ENCODE measurements at places on chromosomes 4 and X.

- no peak for DNase-seq
Measured at GRCh38 chrX:112866175-112866574, 25.5 kb upstream of the AMOT start.

GRCh38 chr4:109179061-109179460, 123.4 kb downstream of the COL25A1 start:
- DNase-seq, result no peak

DNA sequence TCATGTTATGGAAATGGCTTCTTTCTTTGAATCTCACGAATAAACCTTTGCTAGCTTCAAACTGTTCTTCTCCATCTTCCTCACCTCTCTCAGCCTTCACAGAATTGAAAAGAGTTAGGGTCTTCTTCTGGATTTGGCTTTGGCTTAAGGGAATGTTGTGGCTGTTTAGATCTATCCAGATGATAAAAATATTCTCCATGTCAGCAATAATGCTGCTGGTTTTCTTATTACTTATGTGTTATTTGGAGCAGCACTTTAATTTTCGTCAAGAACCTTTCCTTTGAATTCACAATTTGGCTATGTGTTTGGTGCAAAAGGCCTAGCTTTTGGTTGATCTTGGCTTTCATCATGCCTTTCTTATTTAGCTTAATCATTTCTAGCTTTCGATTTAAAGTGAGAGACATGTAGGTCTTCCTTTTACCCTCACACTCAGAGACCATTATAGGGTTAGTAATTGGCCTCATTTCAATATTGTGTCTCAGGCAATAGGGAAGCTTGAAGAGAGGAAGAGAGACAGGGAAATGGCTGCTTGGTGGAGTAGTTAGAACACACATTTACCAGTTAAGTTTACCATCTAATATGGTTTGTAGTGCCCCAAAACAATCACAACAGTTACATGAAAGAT, 5.1 kb upstream of the ADAM29 start:
- no peak for DNase-seq

- no peak for DNase-seq
Measured at GRCh38 chr4:14906805-14907204, 95.5 kb upstream of the CPEB2 start.

DNA sequence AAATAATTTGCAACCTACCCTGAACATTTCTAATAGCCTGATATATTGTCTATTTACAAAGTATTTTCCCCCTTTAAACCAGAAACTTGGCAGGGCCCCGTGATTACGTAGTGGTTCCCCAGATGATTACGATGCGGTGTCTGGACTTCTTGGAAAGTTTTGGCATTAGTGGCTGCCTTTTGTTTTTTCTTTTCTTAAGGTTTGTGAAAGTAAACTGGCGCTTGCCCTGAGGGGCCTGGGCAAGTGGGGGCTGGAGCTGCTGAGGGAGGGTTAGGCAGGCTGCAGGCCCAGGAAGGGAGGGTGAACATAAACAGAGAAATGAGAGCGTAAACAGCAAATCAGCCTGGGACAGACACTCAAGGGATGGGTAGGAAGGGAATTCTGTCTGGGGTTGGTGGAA, 123.6 kb upstream of the MSX1 start:
- DNase-seq, result no peak

GRCh38 chr4:8547108-8547911, 32.9 kb upstream of the GPR78 start:
- DNase-seq, result no peak

DNA sequence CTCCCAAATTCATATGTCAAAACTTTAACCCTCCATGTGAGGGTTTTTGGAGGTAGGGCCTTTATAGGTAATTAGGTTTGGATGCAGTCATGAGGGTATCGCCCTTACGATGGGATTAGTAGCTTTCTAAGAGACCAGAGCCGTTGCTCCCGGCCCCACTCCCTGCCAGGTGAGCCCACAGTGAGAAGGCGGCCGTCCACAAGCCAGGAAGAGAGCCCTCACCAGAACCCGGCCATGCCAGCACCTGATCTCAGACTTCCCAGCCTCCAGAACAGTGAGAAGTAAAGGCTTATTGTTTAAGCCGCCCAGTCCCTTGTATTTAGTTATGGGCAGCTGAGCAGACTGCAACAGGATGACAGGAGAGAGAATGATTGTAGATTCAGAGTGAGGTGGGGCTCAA, 40.8 kb downstream of the DCTD start:
- no peak for DNase-seq

DNA sequence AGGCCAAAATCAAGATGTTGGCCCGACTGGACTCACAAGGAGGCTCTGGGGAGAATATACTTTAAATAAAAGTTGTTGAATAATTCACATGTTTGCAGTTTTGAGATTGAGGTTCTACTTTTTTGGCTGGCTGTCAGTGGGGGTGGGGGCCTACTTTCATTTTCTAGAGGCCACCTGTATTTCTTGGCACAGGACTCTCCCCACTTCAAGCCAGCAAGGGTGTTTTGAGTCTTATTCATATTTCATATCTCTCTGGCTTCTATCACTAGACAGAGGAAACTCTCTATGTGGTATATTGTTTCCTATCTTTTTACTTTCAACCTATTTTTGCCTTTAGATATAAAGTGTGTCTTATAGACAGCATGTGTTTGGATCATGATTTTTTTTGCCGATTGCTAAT, 266.4 kb downstream of the PRR32 start:
- DNase-seq, result no peak

GRCh38 chrX:40736170-40736505, 796 bp upstream of the MED14 start:
- DNase-seq, result no peak

DNA sequence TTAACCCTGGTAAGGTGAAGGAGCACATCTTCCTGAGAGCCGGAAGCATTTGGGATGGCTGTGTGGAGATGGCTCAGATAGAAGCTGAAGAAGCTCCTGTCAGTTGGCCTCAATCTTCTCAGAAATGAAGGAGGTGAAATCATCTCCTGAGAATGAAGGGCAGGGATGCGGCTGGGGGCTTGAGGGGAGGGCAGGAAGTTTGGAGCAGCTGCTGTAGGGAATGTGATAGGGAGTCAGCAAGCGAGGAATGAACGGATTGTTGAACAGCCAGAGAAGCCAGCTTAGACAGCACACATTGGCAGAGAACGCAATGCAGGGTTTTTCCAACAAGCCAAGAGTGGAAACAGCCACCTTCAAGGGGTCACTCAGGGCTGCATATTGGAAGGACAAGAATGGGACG, 10.0 kb downstream of the KCNE5 start:
- DNase-seq, result no peak

GRCh38 chrX:8274170-8274569, 103.1 kb upstream of the VCX2 start:
- no peak for DNase-seq

- no peak for DNase-seq
Measured at GRCh38 chr4:176837169-176837895, 44.6 kb upstream of the VEGFC start.

GRCh38 chrX:143121477-143121876, 95.7 kb downstream of the SPANXN4 start:
- DNase-seq, result no peak

DNA sequence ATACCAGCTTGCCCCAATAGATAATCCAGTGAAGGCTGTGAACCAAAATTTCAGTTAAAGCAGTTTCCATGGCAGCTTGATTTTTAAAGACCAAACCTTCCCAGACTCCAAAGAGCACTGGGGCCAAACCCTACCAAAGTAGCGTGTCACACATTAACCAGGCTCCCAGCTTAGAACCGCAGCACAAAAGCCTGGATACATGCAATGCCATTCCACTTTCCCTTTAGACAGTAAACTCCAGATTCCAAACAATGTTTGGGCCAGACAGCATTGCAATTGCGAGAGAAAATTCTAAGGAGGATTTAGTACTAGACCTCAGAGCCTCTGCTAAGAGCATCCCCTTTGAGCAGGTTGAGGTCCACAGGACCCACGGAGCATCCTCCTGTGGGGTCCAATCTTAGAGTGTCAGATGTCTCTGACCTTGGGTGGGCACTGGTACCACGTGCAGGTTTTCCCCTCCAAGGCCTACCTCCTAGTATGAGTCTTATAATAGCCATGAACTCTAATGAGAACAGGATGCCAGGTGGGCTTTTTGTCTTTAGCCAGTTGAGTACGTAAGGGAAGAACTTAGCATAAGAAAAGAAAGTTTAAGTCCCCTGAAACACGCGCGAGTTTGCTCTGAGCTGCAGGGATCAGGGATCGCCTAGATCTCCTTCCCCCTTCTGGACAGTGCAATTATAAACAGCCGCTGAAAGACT, 38.8 kb downstream of the MGARP start:
- DNase-seq, result no peak

GRCh38 chrX:69305333-69306062, 140.2 kb upstream of the PJA1 start:
- no peak for DNase-seq

GRCh38 chr4:151324752-151325110, 674 bp downstream of the SH3D19 start:
- DNase-seq, result peak; percentile 72

DNA sequence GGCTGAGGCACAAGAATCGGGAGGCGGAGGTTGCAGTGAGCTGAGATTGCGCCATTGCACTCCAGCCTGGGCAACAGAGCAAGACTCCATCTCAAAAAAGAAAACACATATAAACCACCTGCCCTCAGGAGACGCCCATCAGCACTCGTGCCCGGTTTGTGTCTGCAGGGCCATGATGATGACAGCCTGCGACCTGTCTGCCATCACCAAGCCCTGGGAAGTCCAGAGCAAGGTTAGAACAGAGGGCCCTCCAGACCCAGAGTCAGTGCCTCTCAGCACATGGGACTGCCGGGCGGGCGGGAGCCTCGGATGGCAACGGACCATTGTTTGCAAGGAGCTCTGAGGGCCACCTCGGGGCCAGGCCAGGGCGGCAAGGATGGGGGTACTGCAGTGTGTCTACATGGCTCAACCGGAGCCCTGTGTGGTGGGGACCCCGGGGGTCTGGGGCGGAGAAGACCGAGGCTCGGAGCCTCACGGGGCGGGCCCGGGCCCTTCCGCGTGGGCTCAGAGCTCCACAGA, 9.3 kb downstream of the ATP5ME start:
- no peak for DNase-seq

- no peak for DNase-seq
Measured at GRCh38 chrX:110257889-110258288, 60.0 kb downstream of the AMMECR1 start.

- no peak for DNase-seq
Measured at GRCh38 chr4:37014584-37014983, 230.0 kb upstream of the NWD2 start.

DNA sequence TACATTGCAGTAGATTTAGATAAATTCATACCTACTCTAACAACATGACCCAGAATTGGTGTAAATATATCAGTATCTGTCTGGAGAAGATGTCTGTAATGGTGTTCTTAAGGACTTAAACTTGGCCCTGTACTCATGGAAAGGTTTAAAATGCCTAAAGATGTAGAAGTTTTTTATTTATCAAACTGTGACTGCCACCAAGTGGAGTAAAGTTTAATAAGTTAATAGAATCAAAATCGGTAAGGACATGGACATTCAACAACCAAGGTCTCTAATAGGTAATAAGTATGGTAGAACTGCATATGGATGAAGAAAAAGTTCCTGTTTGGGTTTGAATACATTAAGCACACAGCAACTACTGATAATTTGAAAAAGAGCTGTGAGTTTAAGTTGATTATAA, 474.0 kb upstream of the NDST3 start:
- DNase-seq, result no peak

DNA sequence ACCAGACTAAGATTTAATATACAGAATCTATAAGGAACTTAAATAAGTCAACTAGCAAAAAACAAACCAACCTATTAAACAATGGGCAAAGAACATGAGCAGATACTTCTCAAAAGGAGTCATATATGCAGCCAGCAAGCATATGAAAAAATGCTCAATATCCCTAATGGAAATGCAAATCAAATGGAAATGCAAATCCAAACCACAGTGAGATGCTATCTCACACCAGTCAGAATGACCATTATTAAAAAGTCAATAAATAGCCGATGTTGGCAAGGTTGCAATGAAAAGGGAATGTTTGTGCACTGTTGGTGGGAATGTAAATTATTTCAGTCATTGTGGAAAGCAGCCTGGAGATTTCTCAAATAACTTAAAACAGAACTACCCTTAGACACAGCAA, 97.0 kb upstream of the SLC6A14 start:
- no peak for DNase-seq

- no peak for DNase-seq
Measured at GRCh38 chrX:4243759-4244158, 530.3 kb upstream of the PRKX start.

DNA sequence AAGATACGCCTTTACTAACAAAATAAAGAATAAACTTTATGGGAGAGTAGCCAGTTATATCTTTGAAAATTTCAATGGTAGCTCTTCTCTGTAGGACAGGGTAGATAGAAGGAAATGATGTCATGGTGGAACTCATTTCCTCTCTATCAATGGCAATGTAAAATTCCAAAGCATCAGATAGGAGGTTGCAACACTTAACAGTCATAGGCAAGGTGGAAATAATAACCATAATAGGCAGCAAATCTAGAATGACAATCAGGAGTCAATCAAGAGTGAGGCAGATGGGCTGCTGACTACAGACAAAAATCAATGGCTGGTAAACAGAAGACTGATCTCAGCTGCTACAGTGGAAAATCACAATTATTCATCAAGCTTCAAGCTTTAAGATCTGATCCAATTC, 53.9 kb upstream of the TET2 start:
- DNase-seq, result no peak

GRCh38 chr4:121936101-121936500, 15.8 kb downstream of the TRPC3 start:
- no peak for DNase-seq

GRCh38 chr4:101284546-101284945, 62.8 kb downstream of the PPP3CA start:
- no peak for DNase-seq

GRCh38 chr4:174681723-174682300, 147.2 kb downstream of the GLRA3 start:
- DNase-seq, result no peak

DNA sequence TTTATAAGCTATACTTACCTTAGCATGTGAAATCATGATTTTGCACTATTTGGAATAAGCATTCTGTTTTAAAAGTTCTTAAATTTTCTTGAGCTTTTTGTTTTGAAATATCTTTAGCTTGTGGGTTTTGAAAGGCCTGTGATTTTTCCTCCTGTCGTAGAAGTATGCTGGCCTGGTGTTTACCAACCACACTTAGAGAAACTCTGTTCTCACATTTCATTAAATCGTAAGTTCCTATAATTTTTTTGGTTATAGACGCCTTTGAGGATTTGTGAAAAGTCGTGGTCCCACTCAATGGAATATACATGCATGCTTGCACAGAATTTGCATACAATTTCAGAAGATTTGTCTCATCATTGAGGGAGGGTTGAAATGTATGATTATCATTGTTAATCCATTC, 63.6 kb downstream of the PDLIM5 start:
- no peak for DNase-seq

DNA sequence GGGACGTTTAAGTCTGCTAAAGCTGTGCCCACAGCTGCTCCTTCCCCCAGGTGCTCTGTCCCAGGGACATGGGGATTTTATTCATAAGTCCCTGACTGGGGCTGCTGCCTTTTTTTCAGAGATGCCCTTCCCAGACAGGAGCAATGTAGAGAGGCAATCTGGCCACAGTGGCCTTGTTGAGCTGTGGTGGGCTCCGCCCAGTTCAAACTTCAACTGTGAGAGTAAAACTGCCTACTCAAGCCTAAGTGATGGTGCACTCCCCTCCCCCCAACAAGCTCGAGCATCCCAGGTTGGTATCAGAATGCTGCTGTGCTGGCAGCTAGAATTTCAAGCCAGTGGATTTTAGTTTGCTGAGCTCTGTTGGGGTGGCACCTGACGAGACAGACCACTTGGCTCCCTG, 1371.4 kb downstream of the ADGRL3 start:
- DNase-seq, result no peak

- no peak for DNase-seq
Measured at GRCh38 chr4:61293707-61294400, 93.7 kb downstream of the ADGRL3 start.

Data from testis (tissue), 5 donors.